ENCODE measurements at places on chromosomes 2 and 18.

GRCh38 chr2:238295144-238296112 lies 7.0 kb upstream of the PER2 start:
- no peak for DNase-seq

DNA sequence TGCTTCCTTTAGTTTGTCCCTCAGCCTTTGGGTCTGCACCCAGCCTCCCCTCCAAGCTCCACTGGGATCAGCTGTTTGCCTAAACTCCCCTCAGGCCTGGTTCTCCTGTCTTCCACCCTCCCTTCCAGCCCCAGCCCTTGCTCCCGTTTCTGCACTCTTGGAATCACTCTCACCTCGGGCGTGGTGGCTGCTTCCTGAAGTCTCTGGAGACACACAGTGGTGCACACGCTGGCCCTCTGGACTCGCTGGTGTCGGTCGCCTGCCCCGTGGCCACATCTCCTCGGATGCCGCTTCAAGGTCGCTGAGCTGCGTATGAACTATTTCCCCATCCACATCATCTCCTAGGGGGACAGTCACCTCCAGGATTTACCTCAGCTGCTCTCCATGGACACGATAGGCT lies 46.3 kb downstream of the PSMG2 start:
- DNase-seq: no peak

- no peak for DNase-seq
Measured at GRCh38 chr2:11980809-11981208, 234.4 kb downstream of the LPIN1 start.

DNA sequence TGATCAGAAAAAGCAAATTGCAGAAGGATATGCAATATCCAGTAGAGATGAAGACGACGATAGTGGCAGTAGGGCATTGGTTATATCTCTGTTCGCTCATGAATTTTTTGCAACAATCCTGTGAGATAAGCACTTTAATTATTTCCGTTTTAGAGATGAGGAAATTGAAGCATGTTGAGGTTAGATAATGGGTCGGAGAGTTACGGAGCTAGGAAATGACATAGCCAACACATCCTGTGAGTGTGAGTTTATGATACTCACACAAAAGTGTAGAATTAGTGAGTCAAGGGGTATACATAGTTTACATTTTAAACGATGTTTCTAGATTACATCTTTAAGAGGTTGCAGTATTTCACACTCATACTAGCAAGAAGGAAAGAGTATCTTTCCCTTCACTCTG lies 123.1 kb upstream of the ARL4C start:
- DNase-seq: no peak

- no peak for DNase-seq
Measured at GRCh38 chr2:62352031-62352430, 154.0 kb downstream of the TMEM17 start.

DNA sequence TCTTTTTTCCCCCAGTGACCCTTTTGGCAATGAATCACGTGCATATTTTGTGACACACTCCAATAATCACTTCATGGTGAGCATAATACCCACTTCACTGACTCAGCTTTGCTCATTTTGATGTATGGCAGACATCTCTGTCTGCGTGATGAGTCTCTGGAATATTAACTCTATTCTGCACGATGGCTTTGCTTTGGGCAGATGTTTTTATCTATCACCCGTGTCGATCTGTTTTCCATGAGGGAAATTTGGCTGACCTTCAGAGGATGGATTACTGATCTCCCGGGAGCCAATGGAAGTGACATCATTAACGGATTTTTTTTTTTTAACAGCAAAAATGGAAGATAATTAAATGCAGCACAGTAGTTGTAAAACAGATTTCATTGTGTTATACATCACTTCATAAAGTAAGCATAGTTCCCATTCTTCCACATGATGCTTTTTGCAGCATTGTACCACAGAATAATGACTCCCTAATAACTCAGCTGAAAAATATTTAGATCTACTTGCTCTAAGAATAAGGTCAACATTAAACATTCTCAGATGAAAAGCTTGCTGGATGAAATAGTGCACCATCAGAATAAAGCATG lies 29.8 kb downstream of the CDC42EP3 start:
- DNase-seq: no peak

- no peak for DNase-seq
Measured at GRCh38 chr2:66344087-66344663, 90.8 kb upstream of the MEIS1 start.

DNA sequence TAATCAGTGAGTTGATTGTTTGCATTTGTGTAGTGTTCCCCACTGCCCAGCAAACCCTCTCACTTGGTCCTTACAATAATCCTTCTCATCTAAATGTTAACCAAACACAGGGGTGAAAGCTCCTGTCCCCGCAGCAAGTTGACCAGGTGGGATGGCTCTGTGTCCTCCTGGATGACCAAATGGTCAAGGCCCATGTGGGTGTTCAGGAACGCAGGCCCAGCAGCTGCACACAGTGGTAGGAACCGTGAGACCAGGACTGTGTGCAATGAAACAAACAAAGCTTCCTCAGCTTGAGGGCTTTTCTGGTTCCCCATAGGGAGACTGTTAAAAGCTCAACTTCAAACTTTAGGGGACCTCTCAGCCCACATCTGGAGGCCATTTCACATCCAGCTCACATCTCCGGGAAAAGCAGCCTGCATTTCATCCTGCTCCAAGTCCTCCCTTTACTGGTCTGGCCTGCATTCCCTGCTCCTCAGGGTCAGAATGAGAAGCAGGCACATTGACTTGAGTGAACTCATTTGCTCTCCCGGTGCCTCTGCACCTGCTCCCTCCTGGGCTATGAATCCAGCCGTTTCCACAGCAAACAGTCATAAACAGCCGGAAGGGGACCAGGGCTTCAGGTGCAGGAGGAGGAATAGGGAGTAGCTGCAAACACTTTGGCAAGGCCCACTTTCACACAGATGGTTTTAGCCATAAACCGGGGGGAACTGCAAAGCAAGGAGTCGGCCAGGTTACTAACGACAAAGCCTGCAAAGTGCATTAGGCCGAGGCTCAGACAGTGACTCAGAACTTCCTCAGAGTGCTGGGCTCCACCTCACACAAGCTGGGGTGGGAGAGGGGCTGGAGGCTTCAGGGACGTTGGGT lies 144.7 kb downstream of the CAPN13 start:
- DNase-seq: no peak

GRCh38 chr2:191470306-191470705 lies 207.6 kb upstream of the NABP1 start:
- no peak for DNase-seq

GRCh38 chr2:207594264-207594663 lies 30.9 kb downstream of the METTL21A start:
- DNase-seq: no peak

GRCh38 chr2:165544897-165545296 lies 75.4 kb downstream of the CSRNP3 start:
- no peak for DNase-seq

DNA sequence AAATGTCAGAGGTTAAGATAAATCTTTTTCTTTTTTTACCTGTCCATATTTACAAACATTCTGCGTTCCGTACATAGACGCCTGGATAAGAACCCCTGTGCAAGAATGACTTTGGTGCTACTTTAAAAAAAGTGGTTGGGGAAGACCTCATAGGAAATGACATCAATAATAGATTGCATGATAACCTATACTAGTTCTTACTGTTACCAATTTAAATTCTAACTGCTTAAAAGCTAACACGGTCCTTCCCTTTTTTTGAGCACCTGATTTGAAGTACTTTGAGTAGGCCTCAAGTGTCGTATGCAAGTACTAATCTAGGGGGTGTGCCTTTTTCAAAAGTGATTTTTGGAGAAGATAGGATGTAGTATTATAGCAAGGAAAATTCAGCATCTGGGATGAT lies 2.1 kb downstream of the SLC39A10 start:
- DNase-seq: no peak

- no peak for DNase-seq
Measured at GRCh38 chr2:152594022-152594766, 123.1 kb downstream of the PRPF40A start.

DNA sequence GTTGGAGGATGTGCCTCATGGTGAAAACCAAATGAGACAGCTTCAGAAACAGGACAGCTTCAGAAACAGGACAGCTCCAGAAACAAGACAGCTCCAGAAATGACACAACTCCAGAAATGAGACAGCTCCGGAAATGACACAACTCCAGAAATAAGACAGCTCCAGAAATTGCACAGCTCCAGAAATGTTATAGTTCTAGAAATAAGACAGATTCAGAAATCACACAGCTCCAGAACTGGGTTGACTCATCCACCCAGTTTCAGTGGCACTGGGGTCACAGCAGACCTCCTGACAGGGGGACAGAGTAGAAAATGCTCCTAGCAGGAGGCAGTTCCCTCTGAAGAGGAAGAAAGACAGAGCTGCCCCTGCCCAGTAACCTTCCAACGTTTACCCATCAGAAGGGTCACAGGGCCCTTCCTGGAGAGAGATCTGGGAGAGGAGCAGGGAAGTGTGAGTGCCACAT lies 26.9 kb upstream of the COL6A3 start:
- no peak for DNase-seq

GRCh38 chr2:228681426-228681825 lies 499.9 kb upstream of the SPHKAP start:
- no peak for DNase-seq

DNA sequence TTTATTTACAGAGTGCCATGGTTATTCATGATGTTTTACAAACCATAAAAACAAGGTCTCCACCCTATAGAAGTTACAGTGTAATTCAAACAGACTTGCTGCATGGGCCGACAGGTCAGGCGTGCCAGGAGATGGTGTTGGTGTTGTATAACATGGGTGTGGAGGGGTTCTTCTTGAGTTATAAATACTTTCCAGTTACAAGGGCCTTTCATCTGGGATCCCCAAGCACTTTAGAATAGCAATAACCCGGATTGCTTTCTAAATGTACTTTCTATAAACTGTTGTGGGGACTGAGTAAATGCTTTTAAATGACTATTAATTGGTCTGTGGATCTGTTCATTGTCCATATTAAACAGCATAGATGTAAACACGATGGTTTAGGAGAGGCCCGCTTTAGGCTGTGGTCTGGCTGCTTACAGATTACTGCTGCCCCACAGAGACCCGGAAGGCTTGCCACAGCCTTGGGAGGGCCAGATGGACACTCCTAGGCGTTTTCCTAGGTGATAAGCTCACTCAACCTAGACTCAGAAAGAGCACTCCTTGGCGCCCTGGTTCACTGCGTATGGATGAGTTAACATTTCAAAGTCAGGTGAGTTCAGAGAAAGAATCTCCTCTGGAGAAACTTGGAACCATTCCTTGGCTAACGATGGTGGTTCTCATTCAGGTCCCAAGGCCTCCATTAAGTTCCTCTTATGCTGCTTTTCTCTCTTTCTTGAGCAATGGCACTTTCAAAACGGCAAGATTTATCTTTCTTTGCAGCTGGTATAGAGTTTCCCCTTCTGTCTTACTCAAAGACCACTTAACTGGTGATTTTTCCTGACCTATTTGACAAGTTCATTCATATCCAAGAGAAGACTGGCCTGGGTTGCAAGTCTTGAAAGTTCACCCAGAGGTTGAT lies 3.6 kb upstream of the KIAA2012 start:
- DNase-seq: no peak

DNA sequence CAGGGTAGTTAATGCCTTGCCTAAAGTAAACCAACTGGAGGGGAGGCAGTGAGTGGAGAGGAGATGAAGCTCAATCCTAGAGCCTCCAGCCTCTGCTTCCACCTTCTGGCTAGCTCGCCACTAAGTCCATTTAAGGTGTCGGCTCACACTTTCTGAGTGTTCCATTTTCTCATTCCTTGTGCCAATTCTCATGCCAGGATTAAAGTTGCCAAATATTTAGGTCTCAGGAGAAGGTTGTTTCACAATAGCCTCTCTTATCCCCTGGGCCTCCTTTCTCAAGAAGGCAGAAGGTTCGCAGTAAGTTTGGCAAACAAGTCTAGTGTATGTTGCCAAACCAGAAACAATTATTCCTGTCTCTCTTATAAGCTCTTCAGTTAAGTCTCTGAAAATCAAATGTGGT lies 57.2 kb downstream of the TACR1 start:
- peak; percentile 65 for DNase-seq

DNA sequence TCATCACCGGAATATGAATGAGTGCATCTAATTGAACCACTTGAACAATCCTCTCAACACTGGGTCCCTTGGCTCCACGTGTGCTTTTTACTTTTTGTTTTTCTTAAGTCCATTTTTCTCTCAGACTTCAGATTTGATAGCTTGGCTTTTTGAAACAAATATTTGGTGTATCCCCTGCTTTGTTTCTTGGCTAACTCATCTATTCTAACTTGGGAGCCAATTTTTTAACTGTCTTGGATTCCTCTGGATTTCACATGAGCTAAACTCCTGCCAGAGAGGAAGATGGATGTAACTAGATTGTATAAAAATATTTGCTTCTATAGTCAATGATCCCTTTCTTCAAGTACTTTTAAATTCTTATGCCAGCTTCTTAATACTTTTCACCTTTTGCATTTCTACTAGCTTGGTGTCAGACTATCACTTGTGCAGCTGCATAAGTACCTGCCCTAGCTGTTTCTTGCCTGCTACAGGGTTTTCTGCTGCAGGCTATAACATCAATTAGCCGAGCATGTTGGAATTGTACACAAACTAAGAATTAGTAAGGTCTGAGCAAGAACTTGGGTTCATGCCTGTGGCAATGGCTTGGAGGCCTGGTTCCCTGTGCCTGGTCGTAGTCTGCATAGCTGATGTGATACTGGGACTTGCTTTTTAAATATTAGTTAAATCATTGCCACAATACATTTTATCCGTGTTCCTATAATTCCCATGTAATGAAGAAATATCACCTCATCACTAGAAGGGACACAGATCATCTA lies 281.5 kb downstream of the EN1 start:
- DNase-seq: no peak

DNA sequence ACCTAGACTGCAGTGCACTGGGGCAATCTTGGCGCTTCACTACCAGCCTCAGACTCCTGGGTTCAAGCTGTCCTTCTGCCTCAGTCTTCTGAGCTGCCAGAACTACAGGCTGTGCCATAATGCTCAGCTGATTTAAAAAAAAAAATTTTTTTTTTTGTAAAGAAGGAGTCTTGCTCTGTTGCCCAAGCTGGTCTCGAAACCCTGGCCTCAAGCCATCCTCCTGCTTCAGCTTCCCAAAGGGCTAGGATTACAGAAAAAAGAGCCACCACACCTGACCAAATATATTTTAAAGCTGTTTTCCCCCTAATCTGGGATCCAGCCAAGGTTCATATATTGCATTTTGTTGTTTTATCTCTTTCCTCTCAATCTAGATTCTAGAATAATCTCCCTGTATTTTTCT lies 82.2 kb downstream of the RAB31 start:
- DNase-seq: no peak

- DNase-seq: peak; percentile 84
Measured at GRCh38 chr2:240819858-240820606, at the start of gene KIF1A. Gene KIF1A (minus strand): TSS chr2:240820219. CDS start chr2:240797752, 22,467 bp downstream.

- DNase-seq: no peak
Measured at GRCh38 chr2:111701798-111702118, 182.2 kb downstream of the ANAPC1 start.

DNA sequence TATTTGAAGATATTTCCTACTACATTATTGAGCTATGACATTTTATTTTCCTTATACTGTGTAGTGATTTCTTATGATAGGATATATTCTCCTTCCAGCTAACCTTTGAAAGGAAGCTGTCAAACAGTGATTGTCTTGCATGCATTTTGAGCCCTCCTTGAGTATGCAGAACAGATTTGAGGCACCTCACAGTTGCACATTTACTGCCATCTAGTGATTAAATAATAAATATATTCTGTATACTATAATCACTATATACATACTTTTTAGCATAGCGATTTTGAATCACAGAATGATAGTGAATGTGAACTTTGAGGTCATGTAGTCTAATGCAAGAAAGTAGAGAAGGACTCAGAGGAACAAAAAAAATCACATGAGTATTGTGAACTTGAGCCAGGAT lies 268.4 kb upstream of the CDH19 start:
- DNase-seq: no peak
